ENCODE measurements at places on chromosomes 16 and 17. TPM values are rescaled to one million over a fixed set of nuclear protein-coding genes. Genes with fewer than 3 reads are reported as not detected.

DNA sequence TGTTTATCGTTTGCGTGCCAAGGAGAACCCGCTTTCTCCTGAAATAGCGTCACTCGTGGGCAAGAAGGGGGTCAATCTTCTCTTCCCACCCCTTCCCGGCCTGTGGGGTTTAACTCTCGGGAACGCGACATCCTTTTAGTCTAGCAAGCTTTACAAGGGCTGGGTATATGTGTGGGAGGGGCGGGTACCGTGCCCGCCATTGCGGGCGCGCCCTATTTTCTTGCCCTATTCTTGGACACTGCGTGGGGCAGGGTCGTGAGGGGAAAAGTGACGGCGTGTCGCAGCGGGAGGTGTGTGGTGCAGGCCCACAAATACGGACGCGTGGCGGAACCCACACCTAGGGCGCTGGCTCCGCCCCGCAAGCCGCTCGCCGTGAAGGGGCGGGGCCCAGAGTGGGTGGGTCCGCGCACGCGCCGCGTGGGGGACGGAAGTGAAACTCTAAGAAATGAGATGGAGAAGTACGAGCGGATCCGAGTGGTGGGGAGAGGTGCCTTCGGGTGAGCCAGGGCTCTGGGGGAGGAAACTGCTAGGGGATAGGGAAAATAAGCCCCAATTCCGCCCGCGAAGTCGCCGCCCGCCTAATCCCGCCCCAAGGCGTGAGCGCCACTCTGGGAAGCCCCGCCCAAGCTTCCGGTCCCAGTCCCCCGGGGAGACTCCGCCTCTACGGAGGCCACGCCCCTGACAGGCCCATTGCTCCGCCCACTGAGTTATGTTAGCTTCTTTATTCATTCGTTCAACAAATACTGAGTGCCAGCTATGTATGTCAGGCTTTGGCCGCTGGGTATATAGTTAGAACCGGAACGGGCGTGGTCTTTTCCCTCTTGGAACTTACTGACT, at the start of gene NEK8:
NEK8 (plus strand) TSS at position 425 of the 837 bp plus-strand sequence; CDS start at position 451, 26 bp downstream.
- DNase-seq = peak; percentile 91

SLC52A1 gene
- not detected for total RNA-seq

SERPINF2 gene
- 2.0 TPM for total RNA-seq

ADCY7 gene
- 53.7 TPM for total RNA-seq
